ENCODE measurements at places on chromosomes 5 and 9. TPM values are rescaled to one million over a fixed set of nuclear protein-coding genes. Genes with fewer than 3 reads are reported as not detected.

Gene FOXI1
- not detected for total RNA-seq

Gene TAF1L
- not detected for total RNA-seq

Gene SPRY4
- total RNA-seq = 19.4 TPM

Gene ANKRD31
- total RNA-seq = 0.55 TPM

Gene DPYSL3
- total RNA-seq = 56.0 TPM

Gene PDGFRB
- 1.2 TPM for total RNA-seq

Gene SPATA31A3
- total RNA-seq = not detected

DNA sequence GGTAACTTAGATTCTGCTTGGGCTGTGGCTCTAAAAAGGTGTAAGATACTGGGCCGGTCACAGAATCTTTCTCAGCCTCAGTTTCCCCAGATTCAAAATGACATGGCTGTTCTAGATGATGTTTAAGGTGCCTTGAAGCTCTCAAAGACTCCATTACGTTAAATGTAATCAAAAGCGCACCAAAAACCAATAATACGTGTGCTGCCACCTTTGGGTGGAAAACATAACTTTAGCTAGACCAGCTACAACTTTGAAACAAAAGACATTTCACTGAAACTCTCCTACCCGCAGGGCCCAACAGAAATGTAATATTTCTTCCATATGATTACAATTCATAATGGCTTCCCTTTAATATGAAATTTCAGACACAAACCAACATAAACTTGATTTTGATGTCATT lies 35.0 kb upstream of the PCSK5 start:
- no peak overlapping the region for H3K27ac ChIP-seq
- H3K36me3 ChIP-seq = no peaks in the 10 kb centered on the region
- H3K27me3 ChIP-seq = peaks cover 16% of the 10 kb centered on the region
- H3K4me3 ChIP-seq = no peak overlapping the region

DNA sequence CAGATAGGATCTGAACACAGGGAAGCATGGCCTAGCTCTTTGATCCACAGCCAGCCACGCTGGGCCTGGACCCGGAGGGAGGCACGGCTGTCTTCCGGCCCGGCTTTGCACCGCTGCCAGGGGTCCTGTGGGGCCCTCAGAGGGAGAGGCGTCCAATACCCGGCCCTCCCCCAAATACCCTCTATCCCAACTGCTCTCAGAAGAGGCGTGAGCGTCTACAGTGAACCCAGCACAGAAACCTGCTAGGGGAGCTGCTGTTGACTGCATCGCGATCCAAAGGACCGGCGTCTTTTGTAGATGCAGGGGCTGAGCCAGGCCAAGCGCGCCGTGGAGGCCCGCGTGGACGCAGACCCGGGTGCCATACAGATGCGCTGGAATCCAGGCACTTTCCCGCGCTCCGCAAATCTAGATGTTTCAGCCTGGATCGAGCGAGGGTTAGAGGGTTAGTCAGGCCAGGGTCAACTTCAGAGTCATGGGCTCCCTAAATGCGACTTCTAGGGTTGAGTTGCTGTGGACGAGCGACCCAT lies 1.1 kb upstream of the TCF7 start:
- H3K27me3 ChIP-seq = peaks cover 33% of the 10 kb centered on the region
- DNase-seq = no peak
- peak overlapping the region; percentile 78 for H3K27ac ChIP-seq
- peaks cover 12% of the 10 kb centered on the region for H3K4me1 ChIP-seq
- H3K36me3 ChIP-seq = peaks cover 1% of the 10 kb centered on the region

GRCh38 chr5:14726066-14726838 lies 61.7 kb downstream of the OTULIN start:
- H3K36me3 ChIP-seq = peaks cover 2% of the 10 kb centered on the region
- no peak overlapping the region for H3K27ac ChIP-seq
- no peak for DNase-seq
- peaks cover 21% of the 10 kb centered on the region for H3K4me1 ChIP-seq

- no peak for DNase-seq
- H3K4me1 ChIP-seq = peaks cover 1% of the 10 kb centered on the region
- H3K36me3 ChIP-seq = no peaks in the 10 kb centered on the region
- H3K27ac ChIP-seq = no peak overlapping the region
- H3K4me3 ChIP-seq = no peak overlapping the region
Observed at GRCh38 chr9:36450110-36450732, 50.2 kb upstream of the RNF38 start.

DNA sequence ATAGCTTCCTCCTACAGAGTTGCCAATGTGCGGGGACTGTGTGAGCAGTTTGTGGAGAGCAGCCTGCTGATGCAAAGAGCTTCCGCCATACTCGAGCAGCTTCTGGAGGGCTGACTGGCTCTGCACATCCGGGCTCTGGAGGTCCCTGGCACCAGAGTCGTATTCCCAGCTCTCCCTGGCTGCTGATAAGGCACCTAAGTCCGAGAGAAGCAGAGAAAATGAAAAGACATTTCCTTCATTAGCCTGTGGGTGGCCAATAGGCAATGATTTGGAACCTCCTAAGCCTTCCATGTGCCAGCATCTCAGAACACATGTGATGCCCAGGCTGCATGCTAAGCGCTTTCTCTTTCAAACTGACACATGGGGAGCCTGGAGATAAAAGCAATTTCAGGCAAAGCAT lies 94.3 kb downstream of the TSSK1B start:
- H3K27ac ChIP-seq = no peak overlapping the region
- H3K27me3 ChIP-seq = no peaks in the 10 kb centered on the region
- H3K4me1 ChIP-seq = peaks cover 6% of the 10 kb centered on the region
- no peak overlapping the region for H3K4me3 ChIP-seq

DNA sequence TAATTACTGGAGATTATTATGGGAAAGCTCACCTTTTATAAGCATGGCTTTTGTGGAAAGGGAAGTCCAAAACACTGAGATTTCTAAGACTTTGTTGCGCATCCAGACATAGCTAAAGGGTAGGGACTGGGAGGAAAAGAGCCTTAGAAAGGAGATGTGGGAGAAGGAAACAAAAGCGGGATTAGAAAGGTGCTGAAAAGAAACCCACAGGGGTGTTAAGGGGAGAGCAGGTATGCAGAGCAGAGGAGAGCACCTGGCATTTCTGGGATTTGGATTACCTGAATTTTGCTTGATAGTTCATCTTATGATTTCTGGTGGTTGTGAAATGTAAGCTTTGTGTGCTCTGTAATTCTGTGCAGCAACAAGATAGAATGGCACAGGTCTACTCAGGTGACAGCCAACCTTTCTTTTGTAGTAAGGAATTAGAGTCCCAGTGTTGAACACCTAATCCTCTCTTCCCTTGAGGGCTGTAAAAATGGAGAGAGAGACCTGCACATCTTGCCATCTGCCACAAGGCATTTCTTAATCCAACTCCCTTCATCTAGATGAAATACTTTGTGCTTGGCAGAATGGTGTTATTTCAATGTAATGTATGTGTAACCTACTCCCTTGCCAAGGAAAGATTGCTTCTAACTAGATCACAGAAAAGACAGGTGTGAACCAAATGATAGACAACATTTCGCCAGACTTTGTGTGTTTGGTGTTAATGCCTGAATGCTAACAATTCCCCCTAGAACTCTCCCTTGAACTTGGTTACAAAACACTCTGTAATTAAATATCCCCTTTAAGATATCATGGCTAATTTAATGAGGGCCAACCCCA lies 47.4 kb downstream of the ATPSCKMT start:
- peaks cover 5% of the 10 kb centered on the region for H3K4me1 ChIP-seq
- peaks cover 4% of the 10 kb centered on the region for H3K36me3 ChIP-seq
- no peaks in the 10 kb centered on the region for H3K27me3 ChIP-seq
- no peak for DNase-seq

- DNase-seq = no peak
- no peaks in the 10 kb centered on the region for H3K36me3 ChIP-seq
- no peak overlapping the region for H3K27ac ChIP-seq
- H3K4me1 ChIP-seq = no peaks in the 10 kb centered on the region
- H3K4me3 ChIP-seq = no peak overlapping the region
- no peaks in the 10 kb centered on the region for H3K27me3 ChIP-seq
Observed at GRCh38 chr5:89697581-89697980, 712.0 kb downstream of the CETN3 start.

GRCh38 chr9:114038724-114039313 lies 39.3 kb downstream of the AMBP start:
- H3K4me1 ChIP-seq = no peaks in the 10 kb centered on the region
- H3K27me3 ChIP-seq = no peaks in the 10 kb centered on the region
- no peak for DNase-seq
- H3K4me3 ChIP-seq = no peak overlapping the region
- peaks cover 50% of the 10 kb centered on the region for H3K36me3 ChIP-seq

GRCh38 chr9:134868751-134869553 lies 11.7 kb upstream of the FCN2 start:
- H3K4me1 ChIP-seq = no peaks in the 10 kb centered on the region
- no peak overlapping the region for H3K27ac ChIP-seq
- no peaks in the 10 kb centered on the region for H3K36me3 ChIP-seq

DNA sequence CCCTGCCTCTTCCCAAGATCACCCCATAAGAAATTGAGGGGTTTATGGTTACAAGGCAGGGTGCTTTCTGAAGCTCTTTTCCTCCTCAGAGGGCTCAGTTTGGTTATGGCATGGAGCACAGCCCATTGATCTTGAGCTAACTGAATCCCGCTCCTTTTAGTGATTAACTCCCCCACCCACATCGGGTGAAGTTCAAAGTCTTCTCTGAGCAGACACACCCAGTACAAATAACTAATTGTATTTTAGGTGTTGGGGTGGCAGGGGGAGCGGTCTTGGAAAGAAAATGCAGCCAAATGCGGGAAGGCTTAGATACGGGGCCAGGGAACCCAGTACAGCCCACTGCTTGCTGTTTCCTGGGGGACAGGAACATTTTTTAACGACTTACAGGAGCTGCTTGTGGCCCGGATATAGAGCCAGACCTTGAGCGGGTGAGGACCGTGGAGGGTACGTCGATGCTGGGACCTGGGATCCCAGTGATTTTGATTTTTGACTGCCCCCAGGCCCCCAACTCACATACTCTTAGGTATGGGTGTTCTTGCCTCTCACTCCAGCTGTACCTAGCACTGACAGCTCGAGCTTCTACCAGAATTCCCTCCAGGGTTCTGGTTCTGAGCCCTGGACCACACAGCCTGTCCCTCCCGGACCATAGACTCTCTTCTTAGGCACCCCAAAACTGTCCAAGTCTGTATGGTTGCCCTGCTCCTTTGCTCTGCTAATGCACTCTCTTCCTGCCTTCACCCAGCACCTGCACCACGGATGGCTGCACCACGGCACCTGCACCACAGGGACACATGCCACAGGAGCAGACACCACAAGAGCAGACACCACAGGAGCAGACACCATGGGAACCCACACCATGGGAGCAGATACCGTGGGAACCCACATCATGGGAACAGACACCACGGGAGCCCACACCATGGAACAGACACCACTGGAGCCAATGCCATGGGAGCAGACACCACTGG lies 18.3 kb upstream of the RXRA start:
- H3K4me3 ChIP-seq = no peak overlapping the region
- peak overlapping the region; percentile 40 for H3K27ac ChIP-seq
- no peaks in the 10 kb centered on the region for H3K36me3 ChIP-seq
- H3K4me1 ChIP-seq = no peaks in the 10 kb centered on the region
- DNase-seq = no peak

All from progenitor cell of endocrine pancreas (in vitro differentiated cells).